Forelimb muscle (tissue), 1 donor: ENCODE measurements at places on chromosomes 4 and X.

- DNase-seq, result no peak
These were observed 94.9 kb downstream of the ENPP6 start for GRCh38 chr4:184122631-184123408.

- DNase-seq, result no peak
These were observed 57.6 kb upstream of the RAPGEF2 start for GRCh38 chr4:159045321-159045720.

- no peak for DNase-seq
These were observed 21.4 kb downstream of the PTPN13 start for GRCh38 chr4:86615501-86615900.

DNA sequence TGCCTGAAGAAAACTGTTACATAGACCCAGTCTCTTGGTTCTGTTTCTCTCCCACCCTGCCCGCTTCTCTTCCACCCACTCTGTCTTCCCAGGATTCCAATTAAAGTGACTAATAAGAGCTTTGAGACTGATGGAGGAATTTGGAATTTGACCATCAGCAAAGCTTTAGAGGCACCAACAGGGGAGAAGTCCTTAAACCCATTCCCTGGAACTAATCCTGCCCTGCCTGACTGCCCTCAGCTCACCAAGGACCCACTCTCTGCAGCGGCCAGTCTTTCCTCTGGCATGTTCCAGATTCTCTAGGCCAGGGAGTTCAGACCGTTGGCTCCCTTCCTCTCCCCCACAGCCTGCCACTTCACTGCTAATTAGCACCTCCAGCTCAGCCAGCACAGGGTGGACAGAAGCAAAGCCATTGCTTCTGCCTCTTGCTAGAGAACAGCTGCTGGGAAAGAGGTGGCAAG is 23.9 kb downstream of the SCD5 start:
- no peak for DNase-seq

DNA sequence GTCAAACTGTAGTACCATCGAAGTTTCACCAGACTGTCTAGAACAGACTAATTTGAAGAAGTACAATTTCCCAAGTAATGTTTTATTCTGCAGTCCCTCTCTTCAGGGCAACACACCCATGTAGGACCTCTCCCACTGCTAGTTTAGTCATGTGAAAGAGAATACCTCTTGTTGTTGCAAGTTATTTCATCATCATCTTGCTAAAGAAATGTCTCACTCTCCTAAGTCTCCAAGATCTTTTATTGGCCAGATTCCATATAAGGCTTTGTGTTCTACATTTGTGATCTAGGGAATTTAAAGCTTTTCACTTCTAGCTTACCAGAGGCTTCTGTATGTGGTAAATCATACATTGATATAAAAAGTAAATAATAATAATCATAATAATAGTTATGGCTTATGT is 745.3 kb upstream of the MAGEB2 start:
- DNase-seq, result no peak

- DNase-seq, result no peak
These were observed 105.4 kb upstream of the ANK2 start for GRCh38 chr4:112944006-112944405.

DNA sequence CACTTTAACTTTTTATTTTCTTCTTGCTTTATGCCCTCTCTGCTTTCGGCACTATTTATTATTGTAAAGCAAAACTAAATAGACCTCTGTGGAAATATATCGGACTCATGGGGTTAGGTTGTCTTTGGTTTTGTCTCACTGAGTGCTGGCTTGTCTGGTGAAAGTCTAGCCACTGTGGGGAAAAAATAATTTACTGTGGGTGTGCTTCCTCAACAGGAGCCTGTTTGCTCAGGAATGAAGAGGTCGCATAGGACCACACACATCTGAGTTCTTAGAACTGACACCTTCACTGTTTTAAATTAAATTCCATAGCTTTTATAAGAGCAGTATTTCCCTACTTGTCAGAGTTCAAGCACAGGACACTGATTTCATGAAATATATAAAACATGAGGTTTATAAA is 103.0 kb upstream of the BMPR1B start:
- no peak for DNase-seq

GRCh38 chrX:3529466-3530010 is 183.1 kb upstream of the MXRA5 start:
- DNase-seq, result no peak

GRCh38 chr4:187500796-187501195 is 494.8 kb upstream of the ZFP42 start:
- no peak for DNase-seq

DNA sequence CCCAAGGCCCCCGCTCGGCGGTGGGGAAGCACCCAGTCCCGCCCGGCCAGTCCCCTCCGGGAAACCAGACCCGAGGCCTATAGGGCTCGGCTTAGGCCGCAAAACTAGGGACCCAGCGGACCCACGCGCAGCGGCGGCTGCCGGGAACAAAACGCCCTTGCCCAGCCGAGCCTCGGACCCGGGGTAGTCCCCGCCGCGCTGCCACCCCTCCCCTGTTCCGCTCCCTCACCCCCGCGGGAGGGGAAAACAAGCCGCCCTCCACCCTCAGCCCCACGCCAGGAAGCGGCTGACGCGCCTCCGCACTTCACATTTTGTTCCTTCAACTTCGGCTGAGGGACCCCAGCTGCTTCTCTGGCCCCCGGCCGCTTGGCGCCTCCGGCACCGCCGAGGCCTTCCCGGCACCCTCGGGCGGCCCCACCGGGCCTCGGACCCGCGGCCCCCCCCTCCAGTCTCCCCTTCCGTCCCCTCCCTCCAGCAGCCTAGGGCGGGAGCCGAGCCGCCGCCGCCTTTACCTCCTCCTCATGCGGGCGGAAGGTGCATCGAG is 694 bp downstream of the PDS5A start:
- no peak for DNase-seq

DNA sequence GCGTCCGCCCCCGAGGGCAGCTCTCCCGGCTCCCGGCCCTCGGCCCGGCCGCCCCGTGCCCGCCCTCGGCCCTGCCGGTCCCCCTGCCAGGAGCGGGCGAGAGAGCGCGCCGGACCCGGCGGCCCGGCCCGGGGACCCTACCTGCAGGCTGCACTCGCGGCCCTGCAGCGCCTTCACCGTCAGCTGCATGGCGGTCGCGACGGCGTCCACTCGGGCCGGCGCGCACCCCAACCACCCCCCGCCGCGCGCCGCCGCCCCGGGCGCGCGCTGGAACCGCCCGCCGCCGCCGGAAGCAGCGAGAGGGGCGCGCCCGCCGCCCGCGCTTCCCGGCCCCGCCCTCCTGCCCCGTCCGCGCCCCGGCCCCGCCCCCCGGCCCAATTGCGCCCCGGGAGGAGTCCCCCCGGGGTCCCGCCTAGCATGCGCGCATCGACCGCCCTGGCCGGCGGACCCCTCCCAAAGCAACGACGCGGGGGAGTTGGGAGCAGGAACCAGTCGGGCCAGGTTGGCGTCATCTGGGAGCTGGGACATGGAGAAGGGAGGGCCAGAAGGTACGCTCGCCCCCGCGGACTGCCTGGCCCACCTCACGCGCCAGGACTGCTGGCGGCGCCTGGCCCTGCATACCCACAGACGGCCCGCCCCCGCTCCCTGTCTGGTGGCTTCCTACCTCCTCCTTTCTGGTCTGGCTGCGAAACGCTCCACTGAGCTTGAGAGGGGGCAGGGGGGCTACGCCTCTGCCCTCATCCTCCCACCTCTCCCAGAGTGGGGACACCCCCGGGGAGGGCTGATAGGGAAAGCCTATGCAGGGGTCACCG is at the start of gene UBL4A:
Gene UBL4A (minus strand): TSS at position 220 of the 812 bp plus-strand sequence. CDS start 31 bp downstream, at position 189.
- no peak for DNase-seq

- DNase-seq, result no peak
These were observed 80.1 kb upstream of the MAML3 start for GRCh38 chr4:140233791-140234696.

DNA sequence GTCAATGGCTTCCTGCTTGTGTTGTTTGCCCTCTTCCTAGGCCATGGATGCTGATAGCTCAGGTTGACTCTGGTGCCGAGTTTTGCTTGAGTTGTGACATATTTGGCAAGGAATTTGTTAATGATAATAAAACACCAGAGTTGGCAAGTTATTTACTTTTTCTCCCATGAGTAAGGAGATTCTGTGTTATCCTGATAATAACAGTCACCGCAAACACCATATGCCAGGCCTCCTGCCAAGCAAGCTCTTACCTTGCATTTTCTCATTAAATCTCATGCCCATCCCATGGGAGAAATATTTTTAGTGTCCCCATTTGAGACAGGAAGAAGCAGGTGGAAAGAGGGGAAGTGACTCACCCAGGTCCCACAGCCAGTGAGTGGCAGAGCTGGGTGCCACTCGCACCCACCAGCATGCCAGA is 67.4 kb upstream of the CLCN4 start:
- DNase-seq, result no peak

GRCh38 chr4:14726441-14726840 is 275.8 kb upstream of the CPEB2 start:
- no peak for DNase-seq

GRCh38 chr4:141962486-141962885 is 326.1 kb downstream of the IL15 start:
- DNase-seq, result no peak

DNA sequence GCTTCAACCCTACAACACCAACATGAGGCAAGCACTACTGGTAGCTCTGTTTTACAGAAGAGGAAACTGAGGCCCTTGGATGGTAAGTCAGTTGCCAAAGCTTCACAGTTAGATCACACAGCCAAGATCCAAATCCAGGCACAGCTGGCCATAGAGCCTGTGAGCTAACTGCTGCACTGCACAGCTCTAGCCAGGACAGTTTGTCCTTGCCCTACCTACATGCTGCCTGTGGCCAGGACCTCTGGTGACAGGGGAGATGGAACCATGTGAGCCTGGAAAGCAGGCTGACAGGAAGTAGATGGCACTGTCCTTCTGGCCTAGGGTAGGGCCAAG is 257.8 kb downstream of the FBXW7 start:
- DNase-seq, result no peak

DNA sequence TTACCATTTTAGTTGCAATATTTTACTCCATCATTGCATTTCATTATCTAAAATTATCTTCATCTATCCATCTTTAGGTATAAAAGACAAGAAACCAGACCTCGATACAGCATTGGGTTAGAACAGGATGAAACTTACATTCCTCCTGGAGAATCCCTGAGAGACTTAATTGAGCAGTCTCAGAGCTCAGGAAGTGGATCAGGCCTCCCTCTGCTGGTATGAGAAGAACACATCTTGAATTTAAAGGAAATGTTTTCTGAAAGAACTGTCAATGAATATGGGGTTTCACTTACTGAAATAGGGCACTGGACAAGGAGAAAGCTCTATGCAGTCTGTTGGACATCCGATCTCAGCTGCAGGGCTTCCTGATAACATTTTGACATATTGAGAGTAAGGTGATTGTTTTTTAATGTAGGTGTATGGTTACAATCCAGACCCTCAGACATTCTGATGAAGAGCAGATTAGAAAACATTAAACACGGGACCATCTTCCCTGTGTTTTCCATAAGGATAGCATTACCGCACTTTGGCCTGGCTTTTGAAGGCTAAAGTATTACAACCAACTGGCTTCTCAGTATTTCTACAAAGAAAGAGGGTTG is 367.2 kb downstream of the BMPR1B start:
- peak; percentile 36 for DNase-seq

DNA sequence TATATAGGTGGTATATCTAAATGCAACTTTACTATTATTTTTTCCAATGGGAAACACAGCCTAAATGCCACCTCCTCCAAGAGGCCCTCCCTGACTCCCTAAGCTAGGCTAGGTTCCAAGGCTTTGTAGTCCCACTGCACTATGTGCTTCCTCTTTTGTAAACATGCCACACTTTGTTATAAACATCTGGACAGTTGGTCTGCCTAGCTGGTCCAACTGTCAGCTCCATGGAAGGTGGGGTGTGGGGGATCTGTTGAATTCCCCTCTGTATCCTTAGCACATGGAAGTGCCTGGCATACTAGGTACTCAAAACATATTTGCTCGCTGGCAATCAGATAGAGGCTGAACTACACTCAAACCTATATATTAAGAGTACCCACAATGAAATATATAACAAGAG is 63.4 kb downstream of the SLC9A7 start:
- no peak for DNase-seq

DNA sequence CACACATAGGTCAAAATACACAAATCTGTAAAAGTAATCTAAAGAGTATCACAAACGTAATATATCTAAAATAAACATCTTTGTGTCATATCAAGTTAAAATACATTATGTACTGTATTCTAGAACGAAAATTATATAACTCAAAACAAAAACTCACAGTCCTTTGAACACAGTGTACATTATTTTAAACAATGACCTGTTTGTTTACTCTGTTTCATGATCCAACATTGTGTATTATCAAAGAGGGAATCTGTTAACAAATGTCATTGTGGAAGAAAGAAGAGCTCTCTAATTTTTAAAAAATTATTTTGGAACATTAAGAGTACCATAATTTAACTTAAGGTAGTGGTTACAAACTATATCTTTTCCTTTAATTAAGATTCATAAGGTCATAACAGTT is 144.1 kb downstream of the FRYL start:
- DNase-seq, result no peak

- DNase-seq, result no peak
These were observed 639.9 kb downstream of the SPOCK3 start for GRCh38 chr4:166594326-166594946.

DNA sequence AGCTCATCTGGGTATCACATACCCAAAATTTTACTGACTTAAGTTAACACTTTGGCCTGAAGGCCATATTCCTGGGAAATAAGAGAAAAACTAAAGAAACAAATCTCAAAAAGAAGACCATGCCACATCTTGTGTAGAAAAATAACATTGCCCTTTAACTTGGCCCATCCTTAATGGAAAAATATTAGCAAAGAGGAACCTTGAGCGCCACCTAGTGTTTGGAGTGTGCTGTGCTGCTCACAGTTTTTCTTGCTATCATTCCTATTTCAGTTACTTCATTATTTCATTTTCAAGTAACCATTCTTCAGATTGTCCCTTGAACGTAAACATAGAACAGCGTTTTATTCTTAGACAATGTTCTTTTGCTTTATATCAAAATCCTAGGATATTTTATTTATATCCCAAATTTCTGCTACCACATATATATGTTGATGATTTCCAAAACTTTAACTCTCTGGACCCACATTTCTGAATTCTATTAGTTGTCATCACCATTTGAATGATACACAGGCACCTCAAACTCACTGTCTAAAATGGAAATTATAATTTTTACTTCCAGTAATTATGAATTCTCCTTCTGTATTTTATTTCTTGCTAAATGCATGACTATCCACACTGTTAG is 999.0 kb upstream of the ADGRL3 start:
- DNase-seq, result peak; percentile 29

GRCh38 chr4:172369471-172369959 is 556.3 kb downstream of the GALNTL6 start:
- no peak for DNase-seq

DNA sequence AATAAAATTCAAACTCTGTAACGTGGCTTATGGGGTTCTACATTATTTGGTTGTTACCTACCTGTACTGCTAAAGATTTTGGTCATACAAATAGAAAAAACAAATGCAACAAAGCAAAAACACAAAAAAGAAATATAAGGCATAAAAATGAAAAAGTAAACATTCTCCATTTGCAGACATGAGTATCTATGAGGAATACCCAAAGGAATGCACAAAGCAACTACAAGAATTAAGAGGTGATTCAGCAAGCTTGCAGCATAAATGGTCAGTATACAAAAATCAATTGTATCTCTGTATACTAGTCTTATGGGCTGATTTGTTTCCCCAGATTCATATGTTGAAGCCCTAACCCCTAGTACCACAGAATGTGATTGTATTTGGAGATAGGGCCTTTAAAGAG is 3.6 kb upstream of the PDE5A start:
- no peak for DNase-seq

- no peak for DNase-seq
These were observed 101.8 kb downstream of the AGTR2 start for GRCh38 chrX:116272322-116272721.

GRCh38 chr4:55866290-55866907 is 13.0 kb downstream of the EXOC1 start:
- no peak for DNase-seq
